Cardiac fibroblast (primary cell): ENCODE measurements at places on chromosomes 3 and 15.

GRCh38 chr3:13587442-13587841, 38.5 kb downstream of the FBLN2 start:
- DNase-seq: no peak

GRCh38 chr15:58549013-58549784, 117.4 kb downstream of the LIPC start:
- no peak for DNase-seq

DNA sequence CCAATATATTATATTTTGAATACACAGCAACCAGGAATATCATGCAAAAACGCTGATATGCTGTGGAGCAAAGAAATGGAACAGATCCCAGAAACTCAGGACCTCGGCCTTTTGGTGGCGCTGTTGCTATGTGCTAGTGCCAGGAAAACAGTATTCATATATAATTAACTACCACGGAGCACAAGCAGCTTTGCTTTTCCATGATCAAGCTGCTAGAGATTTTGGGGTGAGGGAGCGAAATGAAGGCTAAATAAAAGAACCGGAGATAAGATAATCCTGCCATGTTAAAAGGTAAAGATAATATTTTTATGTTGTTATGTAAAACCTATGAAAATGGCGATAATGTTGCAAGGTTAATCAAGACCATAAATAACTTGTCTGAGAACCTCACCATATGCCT, 157.7 kb upstream of the FAM3D start:
- DNase-seq: peak; percentile 81

GRCh38 chr3:69698728-69699127, 40.5 kb upstream of the MITF start:
- DNase-seq: peak; percentile 41

- peak; percentile 33 for DNase-seq
These were observed 14.6 kb downstream of the PLSCR2 start for GRCh38 chr3:146454796-146455195.

DNA sequence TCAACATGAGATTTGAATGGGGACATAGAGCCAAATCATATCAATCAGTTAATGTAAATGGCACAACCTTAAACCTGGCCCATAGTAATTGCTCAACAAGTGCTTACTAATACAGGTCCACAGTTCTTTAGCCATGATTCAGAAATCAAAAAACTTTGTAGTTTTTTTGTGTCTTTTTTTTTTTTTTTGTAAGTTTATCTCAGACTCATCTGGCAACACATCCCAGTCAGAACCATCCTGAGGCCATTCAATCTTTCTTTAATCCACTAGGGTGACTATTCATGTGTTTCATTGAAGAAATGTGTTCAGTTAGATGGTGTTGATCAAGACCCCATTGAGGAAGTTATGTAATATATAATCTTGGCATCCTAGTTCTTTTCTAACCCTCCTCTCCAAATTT, 65.4 kb downstream of the ABI3BP start:
- peak; percentile 70 for DNase-seq
